ENCODE measurements at places on chromosomes 3 and 15.

DNA sequence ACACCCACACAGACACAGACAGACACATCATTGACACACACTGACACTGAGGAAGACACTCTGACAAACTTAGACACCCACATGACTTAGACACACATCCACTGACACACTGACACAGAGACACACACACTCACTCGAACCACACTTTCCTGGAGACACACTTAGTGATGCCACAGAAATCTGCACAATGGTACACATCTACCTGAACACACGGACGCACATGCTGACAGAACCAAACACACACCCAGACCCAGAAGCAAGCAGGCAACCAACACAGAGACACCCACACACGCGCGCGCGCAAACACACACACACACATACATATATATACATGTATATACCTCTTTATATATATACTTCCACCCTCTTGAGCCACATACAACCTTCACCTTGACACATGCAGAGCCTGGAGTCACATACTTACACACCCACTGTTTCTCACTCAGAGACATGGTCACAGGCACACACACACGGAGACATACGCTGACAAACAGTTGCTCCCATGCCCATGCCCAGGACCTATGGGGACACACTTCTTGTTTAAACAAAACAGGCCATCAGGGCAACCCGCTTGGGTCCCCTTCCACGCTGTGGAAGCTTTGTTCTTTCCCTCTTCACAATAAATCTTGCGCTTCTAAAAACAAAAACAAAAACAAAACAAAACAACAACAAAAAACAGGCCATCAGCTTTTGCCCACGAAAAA, 913 bp upstream of the SCN5A start:
- peak; percentile 49 for DNase-seq

- DNase-seq: no peak
Measured at GRCh38 chr15:84950570-84951111, 31.0 kb upstream of the PDE8A start.

DNA sequence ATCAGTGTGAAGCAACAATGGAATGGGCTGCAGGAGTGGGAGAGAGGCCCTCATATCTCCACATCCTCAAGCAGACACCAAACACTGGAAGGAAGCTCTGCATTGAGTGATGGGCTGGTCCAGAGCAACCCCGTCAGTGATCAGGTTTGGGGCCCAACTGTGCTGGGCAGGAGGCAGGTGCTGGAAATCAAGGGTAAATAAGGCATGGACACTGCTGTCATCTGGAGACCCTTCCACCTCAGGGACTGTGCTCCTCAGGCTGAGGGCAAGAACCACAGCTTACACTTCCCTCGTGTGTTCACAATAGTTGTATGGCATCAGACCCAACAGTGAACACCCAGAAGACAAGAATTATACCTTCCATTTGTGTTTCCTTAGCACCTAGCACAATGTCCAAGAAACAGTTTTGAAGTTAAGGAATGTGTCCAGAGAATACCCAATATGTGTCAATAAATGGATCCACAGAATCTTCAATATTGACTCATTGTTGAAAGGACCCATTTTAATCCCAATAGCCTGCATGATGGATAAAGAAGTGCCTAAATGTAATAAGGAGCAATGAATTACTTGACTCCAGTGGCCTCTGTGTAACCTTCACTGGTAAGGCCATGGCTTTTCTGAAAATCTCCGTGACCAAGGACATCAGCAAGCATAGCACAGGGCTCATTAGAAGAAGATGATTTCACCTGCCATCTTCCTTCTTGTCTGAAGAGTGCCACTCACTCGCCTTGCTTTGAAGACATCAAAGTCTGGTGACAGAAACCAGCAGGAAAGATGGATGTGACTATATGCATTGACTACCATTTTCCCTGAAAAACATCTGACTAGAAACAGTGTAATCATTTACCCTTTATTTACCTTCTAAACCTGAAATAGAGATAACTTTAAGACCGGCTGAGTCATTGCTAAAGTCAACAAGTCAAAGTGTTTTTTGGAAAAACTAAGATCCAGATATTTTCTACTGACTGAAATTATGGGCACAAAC, 7.0 kb upstream of the AHSG start:
- DNase-seq: no peak

GRCh38 chr15:77507143-77507897, 86.6 kb downstream of the HMG20A start:
- DNase-seq: no peak

GRCh38 chr15:58039079-58040035, 26.2 kb downstream of the ALDH1A2 start:
- DNase-seq: no peak

GRCh38 chr15:51750792-51751696, at the start of gene TMOD2:
Gene TMOD2, plus strand, starts transcription at chr15:51751597. Its CDS starts 14,845 bp downstream, at chr15:51766442.
- peak; percentile 75 for DNase-seq

GRCh38 chr3:115999001-115999585, 375.8 kb downstream of the GAP43 start:
- DNase-seq: no peak

- DNase-seq: no peak
Measured at GRCh38 chr3:167852216-167852615, 116.7 kb downstream of the SERPINI1 start.

- no peak for DNase-seq
Measured at GRCh38 chr3:51975852-51976549, 1.1 kb downstream of the ABHD14A start.

- DNase-seq: no peak
Measured at GRCh38 chr15:69537901-69538300, 85.3 kb downstream of the RPLP1 start.

GRCh38 chr3:20645340-20645739, 459.3 kb upstream of the SGO1 start:
- no peak for DNase-seq

GRCh38 chr3:50480471-50480870, 23.0 kb downstream of the CACNA2D2 start:
- no peak for DNase-seq

GRCh38 chr3:16670191-16670590, 65.0 kb upstream of the DAZL start:
- DNase-seq: no peak

GRCh38 chr15:39589193-39589814, 8.4 kb downstream of the THBS1 start:
- DNase-seq: no peak

DNA sequence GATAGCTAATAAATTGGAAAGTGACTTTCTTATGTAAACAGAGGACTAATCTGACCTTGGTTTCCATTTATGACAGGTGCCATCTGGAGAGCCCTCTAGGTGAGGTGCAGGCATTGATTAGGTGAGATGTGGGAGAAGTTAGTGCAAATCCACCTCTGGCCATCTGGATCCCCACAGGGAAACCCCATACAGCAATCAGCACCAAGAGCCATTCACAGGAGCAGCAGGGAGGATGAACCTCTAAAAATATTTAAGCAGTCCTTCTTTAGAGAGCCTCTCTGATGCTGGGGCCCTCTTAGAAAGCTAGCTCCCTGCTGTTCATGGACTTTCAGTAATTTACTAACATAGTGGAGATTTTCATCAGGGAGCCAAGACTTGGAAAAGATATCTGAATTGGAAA, 69.3 kb downstream of the CLSTN2 start:
- no peak for DNase-seq

DNA sequence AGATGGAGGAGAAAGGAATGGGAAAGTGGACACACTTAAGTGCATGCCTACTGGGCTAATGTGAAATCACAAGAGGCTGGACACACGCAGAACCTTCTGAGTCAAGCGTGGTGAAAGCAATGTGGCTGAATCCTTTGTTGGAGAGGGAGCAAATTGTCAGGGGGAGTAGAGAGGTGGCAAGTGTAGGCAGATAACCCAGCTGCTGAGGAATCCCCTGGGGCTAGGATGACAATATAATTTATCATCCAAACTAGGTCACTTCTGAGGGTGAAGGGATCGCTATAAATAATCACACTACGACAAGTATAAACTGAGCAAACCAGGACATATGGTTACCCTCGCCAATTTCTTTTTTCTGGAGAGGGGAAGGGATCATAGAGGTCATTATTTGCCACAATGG, 28.7 kb downstream of the TAMM41 start:
- DNase-seq: no peak

DNA sequence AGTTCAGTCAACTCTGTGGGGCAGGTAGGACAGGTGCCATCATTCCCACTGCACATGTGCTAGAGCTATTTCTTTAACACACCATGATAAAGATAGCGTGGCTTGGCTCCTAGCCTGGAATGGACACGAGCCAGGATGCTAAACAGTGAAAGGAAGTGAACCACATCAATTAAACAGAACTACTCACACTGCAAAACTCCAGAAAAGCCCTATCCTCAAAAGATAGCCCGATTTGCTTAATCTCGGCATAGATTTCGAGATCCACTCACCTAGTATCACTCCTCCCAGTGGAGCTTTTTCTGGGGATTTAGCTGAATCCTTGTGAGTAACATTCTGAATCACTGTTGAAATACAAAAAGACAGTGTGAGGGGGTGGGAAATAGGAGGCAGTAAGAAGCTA, 118.0 kb downstream of the ABI3BP start:
- no peak for DNase-seq

- DNase-seq: no peak
Measured at GRCh38 chr3:160355826-160356225, 43.2 kb downstream of the IFT80 start.

- no peak for DNase-seq
Measured at GRCh38 chr3:139654637-139655365, 23.0 kb downstream of the NMNAT3 start.

DNA sequence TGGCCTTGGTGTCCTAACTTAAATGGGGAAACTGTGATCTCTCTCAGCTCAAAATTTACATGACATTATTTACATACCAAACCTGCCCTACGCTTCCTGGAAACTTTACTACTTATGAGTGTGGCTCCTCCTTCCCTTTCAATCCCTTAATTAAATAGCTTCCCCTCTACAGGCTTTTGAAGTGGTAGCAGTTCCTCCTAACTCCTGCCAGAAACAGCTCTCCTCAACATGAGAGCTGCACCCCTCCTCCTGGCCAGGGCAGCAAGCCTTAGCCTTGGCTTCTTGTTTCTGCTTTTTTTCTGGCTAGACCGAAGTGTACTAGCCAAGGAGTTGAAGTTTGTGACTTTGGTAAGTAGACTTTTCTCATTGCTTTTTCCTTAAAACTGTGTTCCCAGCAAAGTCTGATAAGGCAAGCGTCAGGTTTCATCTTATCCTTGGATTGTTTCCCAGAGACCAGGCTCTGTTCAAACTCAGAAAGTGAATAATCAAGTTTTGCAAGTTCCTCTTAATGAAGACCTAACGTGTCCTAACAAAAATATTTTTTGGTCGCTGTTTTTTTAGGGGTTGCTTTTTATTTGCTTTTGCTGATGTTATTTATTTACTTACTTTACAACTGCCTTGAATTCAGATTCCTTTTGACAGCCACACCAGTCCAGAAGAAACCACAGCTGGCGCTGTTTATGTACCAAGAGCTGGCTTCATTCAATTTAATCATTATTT, at the start of gene ACP3:
TSS of gene ACP3 (plus strand) at position 179 of the 720 bp plus-strand sequence. CDS start at position 229, 50 bp downstream.
- no peak for DNase-seq

GRCh38 chr15:28165791-28166190, 66.7 kb upstream of the OCA2 start:
- DNase-seq: no peak

GRCh38 chr3:194293546-194294198, 57.5 kb downstream of the CPN2 start:
- no peak for DNase-seq

GRCh38 chr15:69595009-69595791, 142.6 kb downstream of the RPLP1 start:
- no peak for DNase-seq

- no peak for DNase-seq
Measured at GRCh38 chr3:242602-243355, 46.2 kb downstream of the CHL1 start.

GRCh38 chr3:66488492-66488891, 12.3 kb downstream of the LRIG1 start:
- no peak for DNase-seq

DNA sequence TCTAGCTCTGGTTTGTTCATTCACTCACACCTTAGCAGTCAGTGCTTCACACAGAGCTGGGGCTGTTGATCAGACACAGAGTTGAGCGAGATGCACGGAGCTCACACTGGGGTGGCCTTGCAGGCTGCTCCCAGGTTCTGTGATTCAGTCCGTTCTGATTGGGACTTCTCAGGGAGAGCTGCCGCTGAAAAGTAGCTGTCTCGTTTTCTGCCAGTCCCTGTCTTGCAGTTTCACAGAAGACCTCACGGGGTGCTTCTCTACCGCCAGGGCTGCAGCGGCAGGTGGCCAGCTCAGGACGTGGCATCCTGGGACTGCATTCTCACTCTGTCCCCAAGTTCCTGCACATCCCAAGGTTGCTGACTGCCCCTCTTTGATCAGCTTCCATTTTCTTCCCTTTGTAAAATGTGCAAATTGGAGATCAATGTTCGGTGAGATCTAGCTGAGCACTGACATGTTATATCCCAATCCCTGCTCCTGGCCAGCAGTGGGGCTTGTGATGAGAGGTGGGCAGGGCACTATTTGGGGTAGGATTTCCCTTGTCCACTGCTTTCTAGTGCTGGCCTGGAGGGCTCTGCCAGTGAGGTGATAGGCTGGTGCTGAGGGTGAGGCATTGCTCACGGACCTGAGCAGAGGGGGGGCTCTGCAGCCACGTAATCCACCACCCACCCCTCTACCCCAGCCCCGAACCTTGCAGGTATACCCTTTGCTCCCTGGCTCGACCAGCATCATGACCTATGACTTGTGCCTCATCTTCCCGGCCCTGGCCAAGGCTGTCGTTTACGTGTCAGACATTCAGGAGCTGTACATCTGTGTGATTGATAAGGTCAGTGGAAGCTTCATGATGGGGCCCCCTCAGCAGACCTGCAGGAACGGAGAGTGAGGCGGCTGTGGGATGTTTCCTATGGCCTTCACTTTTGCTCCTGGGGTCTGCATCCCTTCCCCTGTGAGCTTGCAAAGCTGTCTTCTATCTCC, 5.3 kb upstream of the TXNRD3 start:
- DNase-seq: no peak

- no peak for DNase-seq
Measured at GRCh38 chr15:73601451-73602445, 31.4 kb downstream of the NPTN start.

- DNase-seq: no peak
Measured at GRCh38 chr3:3816034-3816433, 16.8 kb downstream of the LRRN1 start.

DNA sequence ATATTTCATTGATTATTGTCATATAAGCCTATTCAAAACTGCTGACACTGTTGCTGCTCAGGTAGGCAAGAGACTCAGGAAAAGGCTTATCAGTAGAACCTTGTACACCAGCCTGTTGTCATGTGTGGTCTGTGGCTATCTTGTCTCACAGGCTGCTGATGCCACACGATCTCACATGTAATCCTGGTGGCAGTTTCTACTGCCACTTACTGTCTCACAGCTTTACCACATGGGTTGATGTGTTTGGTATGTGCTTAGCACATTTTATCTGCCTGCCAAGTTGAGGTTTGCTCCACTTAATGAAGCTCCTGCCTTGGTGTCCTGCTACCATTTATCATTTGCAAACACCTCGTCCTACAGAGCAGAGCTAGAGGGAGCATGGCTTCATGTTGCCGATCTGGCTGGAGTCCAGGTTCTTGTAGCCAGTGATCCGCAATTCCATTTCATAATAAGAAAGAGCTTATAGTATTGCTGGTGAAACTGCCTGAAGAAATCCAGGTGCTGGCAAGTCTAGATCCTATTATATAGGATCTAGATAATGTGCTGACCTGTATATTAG, 637.9 kb downstream of the NLGN1 start:
- DNase-seq: no peak

GRCh38 chr3:177611752-177612334, 414.6 kb upstream of the TBL1XR1 start:
- no peak for DNase-seq
